ENCODE measurements at places on chromosomes 4 and X.

- no peak for DNase-seq
Observed at GRCh38 chrX:26922278-26922677, 540.9 kb downstream of the PPP4R3C start.

DNA sequence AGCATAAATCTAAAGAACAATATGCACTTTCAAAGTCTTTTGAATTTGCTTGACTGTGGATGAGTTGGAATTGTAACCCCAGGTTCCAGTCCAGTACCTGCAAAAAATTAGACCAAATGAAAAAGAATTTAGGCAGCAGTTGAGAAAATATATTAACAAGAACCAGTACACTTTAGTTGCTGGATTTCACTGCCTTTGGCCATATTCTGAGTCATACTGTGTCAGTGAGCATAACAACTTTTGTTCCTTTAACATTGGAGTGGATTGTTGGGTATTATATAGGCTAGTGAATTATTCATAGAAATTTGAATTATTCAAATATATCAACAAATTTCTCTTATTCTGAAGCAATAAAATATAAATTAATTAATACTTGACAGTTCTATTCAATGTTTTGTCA lies 101.5 kb upstream of the SMAD1 start:
- no peak for DNase-seq

GRCh38 chr4:145769450-145770037 lies 89.6 kb downstream of the C4orf51 start:
- no peak for DNase-seq

GRCh38 chr4:71537551-71538065 lies 198.8 kb downstream of the SLC4A4 start:
- DNase-seq, result no peak

DNA sequence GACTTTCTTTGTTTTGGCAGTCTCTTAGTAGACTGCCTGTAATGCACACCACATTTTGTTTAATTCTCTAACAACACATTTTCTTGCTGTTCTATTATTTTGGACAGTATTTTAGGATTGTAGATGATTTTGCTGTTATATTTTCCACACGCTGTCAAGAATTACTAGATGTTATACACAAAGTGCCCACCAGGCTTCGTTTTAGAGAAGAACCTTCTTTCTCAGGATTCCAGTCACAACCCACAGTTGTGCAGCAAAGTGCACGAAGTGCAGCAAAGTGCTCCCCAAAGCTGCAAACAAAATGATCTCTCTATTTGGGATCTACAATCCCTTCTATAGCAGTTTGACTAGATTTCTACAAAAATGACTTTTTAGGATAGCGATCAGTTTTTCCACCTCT lies 2.4 kb downstream of the ZNF141 start:
- DNase-seq, result no peak

GRCh38 chrX:118824173-118824730 lies 628 bp downstream of the ZCCHC12 start:
- DNase-seq, result no peak

DNA sequence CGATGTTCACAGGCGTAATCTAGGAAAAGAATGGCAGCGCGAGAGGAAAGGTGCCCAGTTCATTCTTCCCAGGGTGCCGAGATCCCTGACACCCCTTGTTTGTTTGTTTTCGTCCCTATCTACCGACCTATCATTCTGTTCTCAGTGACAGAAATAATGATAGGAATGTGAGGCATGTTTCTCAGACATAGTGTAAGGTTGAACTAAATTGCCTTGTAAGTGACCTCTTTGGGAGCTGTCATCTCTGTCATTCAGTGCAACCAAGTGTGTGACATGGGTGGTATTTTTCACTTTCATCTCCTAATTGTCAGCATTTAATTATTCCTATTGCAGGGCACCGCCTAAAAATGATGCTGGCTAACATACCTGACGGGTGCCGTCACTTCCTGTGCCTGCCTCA lies 24.4 kb downstream of the CLDN22 start:
- DNase-seq, result no peak

DNA sequence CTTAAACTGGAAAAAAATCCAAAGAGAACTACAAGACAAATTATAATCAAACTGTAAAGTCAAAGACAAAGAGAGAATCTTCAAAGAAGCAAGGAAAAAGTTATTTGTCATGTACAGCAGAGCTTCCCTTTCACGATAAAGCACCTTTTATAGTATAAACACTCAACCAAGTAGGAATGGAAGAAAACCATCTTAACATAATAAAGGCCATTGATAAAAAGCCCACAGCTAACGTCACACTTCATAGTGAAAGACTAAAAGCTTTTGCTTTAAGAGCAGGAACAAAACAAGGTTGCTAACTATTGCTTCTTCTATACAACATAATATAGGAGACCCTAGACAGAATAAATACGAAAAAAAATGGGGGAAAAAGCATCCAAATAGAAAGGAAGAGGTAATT lies 595.7 kb upstream of the POU3F4 start:
- DNase-seq, result no peak

- DNase-seq, result no peak
Observed at GRCh38 chrX:148825696-148826095, 325.3 kb downstream of the AFF2 start.

DNA sequence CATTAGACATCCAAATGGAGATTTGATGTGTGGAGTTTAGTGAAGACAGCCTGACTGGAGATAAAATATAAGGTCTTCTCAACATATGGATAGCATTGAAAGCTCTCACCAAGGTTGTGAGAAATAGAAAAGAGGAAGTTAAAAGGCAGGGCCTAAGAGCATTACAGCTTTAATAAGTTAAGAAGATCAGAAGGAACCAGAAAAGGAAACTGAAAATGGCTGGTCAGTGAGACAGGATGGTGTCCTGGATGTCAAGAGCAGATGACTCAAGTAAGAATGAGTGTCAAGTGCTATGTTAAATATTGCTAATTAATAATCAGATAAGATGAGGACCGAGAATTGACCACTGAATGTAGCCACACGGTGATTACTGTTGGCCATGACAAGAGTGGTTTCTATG lies 642.9 kb downstream of the STPG2 start:
- no peak for DNase-seq

Data from stimulated activated CD8-positive, alpha-beta memory T cell treated with anti-CD3 and anti-CD28 coated beads, Interleukin-2, amount 100 ng/mL, for 1 hour (primary cell).